ENCODE measurements at places on chromosomes 2 and 18.
A peak's percentile ranks its signal among the peaks of the same experiment; 100 is the strongest.

- peak; percentile 54 for DNase-seq
These were observed 25.3 kb upstream of the SMAD7 start for GRCh38 chr18:48975817-48976649.

- DNase-seq, result no peak
These were observed 108.6 kb downstream of the STRN start for GRCh38 chr2:36857713-36858112.

DNA sequence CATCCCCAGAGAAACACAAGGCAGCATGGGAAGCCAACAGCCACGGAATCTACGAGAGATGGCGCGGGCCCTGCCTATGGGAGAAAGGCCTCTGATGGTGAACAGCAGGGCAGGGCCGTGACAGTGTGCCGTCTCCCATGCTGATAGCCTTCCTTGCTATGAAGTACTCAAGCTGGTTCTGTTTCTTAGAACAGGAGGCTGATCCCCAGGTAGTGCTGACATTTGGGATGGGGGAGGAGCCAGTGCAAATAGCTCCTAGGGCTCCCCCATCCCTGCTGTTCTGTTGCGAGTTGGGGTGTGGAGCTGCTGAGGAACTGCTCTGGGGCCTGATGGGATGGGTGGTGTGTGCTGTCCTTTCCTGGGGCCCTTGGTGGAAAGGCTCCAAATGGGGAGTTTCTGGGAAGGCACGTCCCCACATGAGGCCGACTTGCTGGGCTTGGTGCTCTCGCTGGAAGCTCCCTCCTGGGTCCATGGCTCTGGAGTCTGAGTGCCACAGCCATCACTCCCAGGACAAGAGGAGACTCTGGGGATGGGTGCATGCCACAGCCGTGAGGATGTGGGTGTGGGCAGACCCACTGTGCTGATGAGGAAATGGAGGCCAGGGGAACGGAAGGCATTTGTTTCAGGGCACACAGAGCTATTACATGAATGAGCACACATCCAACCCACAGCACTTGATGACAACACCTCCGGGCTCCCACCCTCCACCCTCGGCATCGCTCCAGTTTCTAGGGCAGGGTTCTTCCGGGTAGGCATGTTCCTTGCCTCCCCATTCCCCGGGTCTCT is 246.8 kb downstream of the HDAC4 start:
- no peak for DNase-seq

DNA sequence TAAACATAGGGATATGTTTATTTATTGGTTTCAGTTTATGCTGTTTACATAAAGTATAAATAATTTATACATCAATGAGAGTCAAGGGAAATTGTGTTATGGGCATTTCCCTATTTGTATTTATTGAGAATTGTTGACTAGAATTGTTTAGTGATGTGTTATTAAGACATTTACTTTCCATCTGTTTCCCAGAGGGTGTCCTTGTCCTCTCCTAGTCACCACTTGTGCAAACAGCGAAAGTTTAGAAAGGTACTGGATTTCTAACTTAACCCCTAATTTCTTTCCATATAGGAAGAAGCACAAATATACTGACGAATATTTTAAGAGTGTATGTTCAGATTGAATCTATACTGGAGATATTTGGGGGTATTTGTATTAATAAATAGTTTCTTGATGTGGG is 6.7 kb downstream of the UBE2E3 start:
- no peak for DNase-seq

GRCh38 chr2:207901401-207901800 is 123.9 kb downstream of the PLEKHM3 start:
- DNase-seq, result no peak

GRCh38 chr2:24253303-24253919 is 78.6 kb downstream of the FAM228A start:
- DNase-seq, result no peak

DNA sequence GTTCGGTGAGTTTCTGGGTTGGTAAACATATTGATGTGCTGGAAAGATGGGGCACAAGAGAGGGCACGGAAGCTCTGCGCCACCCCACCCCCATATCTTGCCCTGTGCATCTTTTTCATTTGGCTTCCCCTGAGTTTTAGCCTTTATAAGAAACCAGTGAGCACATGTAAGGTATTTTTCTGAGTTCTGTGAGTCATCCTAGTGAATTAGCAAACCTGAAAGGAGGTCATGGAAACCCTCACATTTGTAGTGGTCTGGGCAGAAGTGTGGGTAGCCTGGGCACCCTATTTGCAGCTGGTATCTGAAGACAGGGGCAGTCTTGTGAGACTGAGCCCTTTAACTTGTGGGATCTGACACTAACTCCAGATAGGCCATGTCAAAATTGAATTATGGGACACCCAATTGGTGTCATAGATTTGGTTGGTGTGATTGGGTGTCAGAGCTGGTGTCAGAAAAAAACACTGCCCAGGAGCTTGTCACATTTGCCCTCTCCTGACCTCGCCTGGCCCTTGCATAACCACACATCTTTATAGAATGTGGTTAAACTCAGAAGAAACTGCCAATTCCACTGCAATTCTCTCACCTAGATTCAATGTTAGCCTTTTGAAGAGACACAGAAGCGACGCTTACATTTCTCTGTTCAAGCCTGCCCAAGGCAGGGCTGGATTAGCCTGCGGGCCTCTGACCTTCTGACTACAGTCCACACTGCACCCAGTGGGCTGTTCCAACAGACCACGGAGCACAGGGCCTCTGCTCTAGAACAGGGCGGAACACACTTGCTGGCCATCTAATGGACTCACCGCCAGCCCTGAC is 12.0 kb upstream of the GALM start:
- DNase-seq, result no peak

DNA sequence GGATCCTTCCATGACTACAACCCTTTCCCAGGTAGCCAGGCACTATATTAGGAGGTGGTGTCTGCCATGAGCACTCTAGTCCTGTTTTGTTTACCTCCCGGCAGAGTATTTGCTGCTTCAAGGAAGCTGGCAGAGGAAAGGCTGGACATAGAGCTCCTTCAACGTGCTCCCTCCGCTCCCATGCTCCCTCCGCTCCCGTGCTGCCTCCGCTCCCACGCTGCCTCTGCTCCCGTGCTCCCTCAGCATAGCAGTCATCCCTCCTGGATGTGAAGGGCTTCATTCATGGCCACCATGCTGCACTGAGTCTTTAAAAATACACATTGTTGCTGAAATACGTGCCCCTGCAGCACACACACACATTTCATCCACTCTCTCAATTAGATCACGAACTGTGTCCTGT is 181.9 kb upstream of the MYT1L start:
- DNase-seq, result no peak

- DNase-seq, result peak; percentile 40
These were observed 49.2 kb downstream of the SIGLEC15 start for GRCh38 chr18:45874491-45875184.

DNA sequence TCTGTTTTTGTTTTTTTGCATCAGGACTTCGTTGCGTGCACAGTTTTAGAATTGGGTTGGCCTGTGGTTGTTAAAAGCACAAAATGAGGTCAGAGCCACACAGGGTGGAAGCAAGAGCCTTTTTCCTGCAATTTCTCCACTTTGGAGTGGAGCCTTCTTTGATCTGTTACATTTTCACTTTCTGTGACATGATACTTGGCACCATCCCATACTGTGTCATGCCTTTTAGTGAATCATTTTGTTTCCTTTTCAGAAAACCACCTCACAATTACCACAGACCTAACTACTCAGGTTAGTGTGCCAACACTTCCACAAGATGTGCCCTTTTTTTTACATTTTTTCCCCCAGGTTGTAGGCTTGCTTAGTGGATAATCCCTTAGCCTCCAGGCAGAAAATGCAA is 32.5 kb downstream of the MERTK start:
- no peak for DNase-seq

DNA sequence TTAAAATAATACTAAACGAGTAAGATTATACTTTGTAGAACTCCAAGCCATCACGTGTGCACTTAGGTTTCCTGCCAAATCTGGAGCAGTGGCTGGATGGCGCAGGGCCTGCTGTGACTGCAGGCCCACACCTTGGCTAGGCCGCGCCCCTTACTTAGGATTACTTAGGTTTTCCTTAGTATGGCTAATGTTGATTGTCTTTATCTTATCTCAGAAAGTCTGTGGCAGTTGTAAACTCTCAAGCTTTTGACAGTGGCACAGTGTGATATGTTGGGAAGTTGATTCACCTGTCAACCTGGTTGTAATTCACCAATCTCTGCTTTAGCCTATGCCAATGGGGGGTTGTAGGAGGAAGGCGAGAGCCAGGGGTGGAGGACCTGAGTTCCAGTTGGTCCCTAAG is 208.4 kb downstream of the ZNF407 start:
- no peak for DNase-seq

GRCh38 chr2:205714789-205715720 is 32.8 kb downstream of the NRP2 start:
- DNase-seq, result no peak

Measured in stimulated activated CD4-positive, alpha-beta T cell treated with anti-CD3 and anti-CD28 coated beads, Interleukin-2, amount 100 ng/mL, for 48 hours (primary cell).